Glomerular endothelial cell (primary cell): ENCODE measurements at places on chromosomes 16 and 17. TPM values are rescaled to one million over a fixed set of nuclear protein-coding genes. Genes with fewer than 3 reads are reported as not detected.

HSPB9 gene
- not detected in 2 replicates for total RNA-seq

GPR179 gene
- not detected in 2 replicates for total RNA-seq

DNASE1L2 gene
- 0.10 and 0.82 TPM in 2 replicates for total RNA-seq

GRCh38 chr17:44349553-44350070 is 4.5 kb downstream of the GRN start:
- no peak for DNase-seq

DNA sequence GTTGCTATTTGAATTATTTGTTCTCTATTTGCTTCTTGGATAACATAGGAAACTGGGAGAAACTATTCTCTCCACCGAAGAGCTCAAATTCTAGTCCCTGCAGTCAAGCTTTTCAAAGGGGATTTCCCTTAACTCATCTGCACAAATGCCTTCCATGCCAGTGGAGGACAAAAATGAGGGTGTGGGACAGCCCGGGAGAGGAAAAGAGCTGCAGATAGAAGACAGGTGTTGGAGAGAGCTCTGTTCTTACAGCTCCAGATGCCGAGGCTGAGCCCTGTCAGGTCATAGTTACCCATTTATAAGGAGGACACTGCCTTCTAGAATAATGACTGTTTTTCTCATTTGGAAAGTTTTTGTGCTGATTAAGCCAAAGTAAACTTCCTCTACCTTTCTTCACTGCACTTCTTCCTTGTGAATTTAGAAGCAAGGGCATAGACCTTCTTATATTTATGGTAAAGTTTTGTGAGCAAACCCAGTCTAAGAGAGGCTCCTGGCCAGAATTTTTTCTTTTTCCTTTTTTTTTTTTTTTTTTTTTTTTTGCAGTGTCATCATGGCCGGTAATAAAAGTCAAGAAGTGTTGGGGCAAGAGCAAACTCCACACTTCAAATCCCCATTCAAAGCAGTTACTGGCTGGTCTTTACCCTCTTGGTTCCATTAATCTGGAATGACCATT is 177.2 kb downstream of the ABCC12 start:
- no peak for DNase-seq

- DNase-seq: no peak
Measured at GRCh38 chr16:89924297-89924924, 1.3 kb downstream of the TUBB3 start.

DNA sequence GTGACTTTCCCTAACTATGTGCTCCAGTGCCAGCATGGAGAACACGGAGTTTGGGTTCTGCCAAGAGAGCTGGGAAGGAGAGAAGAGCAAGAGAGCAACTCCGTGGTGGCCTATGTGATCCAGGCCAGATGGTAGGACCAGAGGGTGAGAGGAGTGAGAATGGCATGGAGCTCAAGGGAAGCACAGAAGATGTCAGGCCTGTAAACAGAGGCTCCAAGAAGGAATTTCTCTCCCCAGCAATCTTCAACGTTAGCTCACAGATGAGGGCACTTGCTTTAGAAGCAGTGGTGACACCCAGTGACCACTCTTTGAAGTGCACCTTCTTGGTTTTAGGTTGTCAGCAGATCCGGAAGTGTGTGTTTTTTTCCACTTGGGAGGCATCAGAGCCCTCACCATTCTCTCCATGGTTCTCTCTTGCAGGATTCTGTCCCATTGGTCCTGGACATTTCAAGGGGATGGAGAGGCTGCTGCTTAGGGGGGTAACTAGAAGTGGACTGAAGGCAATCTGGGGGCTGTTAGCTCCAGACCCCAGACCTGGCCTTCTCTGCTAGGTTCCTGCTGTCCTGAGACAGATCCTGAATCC is 18.1 kb upstream of the TMEM98 start:
- DNase-seq: peak; percentile 75

DNA sequence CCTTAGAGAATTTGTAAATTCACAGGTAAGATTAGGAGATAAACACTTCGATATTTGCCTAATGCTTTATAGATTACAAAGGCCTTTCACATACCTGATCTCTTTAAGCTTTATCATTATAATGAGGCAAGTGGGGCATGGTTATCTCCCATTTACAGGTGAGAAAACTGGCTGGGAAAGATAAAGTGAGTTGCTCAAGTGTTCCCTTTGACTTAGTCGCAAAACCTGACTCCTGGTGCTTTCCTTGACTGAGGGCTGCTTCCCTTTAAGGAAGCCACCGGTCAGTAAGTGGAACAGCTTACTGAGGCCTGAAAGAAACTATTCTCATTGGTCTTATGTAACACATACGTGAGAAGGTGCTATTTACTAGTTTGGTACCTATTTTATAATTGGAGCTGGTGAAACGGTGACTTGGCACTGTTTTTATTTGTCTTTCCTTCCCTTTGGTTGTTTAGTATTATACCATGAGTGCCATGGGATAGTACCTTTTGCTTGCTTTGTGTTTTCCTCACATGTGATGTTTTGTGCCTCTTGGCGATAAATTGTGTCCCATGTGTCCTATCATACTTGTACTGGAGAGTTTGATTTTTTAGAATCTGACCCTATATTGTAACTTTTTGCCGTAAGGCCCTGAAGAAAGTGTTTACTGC is 57.2 kb downstream of the NUP88 start:
- DNase-seq: no peak

GRCh38 chr16:84663433-84664101 is 15.3 kb downstream of the KLHL36 start:
- no peak for DNase-seq

GRCh38 chr17:70208080-70208794 is 38.9 kb downstream of the KCNJ2 start:
- no peak for DNase-seq

DNA sequence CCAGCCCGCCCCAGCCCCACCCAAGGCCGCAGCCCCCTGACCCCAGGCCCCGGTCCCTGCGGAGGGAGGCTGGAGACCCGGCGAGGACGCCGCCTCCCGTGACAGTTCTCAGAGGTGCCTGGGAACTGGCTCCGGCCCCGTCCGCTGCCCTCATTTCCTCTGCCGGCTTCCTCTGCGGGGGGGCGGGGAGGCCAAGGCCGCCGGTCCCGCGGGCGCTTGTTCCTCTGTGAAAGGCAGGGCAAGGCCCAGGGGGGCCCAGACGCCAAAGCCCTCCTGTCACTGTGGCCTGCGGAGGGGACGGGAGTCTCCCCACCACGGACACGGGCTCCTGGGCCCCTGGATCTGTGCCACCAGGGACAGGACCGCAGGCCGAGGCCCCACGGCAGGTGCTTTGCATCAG is 5.0 kb upstream of the PVALEF start:
- DNase-seq: no peak

- no peak for DNase-seq
Measured at GRCh38 chr17:72113751-72114150, 7.1 kb upstream of the SOX9 start.

GRCh38 chr17:75617218-75617617 is 16.0 kb upstream of the SMIM5 start:
- DNase-seq: no peak

GRCh38 chr16:1816396-1817275 is 10.0 kb downstream of the HAGH start:
- no peak for DNase-seq

GRCh38 chr16:10250137-10250828 is 68.1 kb upstream of the GRIN2A start:
- no peak for DNase-seq
